ENCODE measurements at places on chromosomes 6 and 20.

DNA sequence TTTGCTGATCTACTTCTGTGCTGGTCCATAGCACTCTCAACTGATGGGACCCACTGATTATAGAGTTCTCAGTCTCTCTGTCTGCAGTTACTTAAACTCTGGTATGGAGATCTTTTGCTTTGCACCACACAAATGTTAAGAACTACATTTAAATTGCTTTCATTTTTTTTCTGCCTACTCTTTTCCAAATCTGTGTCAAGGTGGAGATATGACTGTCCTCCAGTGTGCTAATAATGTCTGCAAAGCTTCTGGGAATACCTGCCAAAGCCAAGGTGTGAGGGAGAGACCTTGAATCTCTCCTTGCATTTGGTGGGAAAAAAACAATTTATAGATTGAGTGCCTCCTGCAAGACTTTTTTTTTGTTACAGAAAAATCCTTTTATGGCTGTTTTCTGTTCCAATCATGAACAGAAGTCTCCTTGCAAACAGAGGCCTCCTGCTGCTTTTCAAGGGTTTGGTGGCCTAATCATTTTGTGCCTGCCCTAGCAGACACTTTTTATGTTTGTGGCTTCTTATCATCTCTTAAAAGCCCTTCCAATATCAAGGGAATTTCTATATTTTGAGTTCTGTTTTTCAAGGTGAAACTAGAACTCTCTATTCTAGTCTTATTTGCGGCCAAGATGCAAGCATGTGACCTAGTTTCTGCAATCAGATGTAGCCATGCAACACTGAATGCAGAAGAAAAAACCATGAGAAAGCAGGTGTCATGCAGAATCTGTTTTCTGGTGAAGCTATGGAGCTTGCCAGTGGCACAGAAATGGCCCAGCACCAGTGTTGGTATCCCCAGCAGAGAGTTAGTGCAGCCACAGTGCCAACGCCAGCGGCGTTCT is 23.2 kb upstream of the AKIRIN2 start:
- DNase-seq = no peak

- no peak for DNase-seq
Measured at GRCh38 chr6:169019727-169020491, 233.7 kb downstream of the THBS2 start.

DNA sequence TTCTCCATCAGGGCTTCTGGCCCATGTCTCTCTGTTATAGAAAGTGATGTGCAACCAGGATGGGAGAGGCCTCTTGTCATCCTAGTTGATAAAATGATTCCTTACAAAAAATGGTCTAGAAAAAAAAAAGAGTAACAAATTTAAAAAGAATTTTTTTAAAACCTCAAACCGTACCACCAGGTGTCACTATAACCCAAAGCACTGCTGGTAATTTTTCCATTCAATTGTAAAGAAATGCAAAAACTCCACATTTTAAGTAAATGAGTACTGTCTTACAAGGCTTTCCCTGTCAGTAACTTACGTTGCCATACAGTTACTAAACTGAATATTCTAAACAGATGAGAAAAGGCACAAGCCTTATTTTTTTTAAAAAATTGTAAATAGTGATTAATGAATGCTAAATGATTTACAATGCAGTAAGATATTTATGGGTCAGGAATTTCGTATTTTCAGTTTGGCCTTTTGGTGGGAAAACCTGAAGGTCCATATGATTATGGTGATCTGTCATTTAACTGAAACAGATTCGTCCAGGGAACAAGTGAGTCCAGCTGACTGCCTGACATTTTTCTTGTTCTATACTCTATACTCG is 95.4 kb downstream of the OGFRL1 start:
- no peak for DNase-seq

- DNase-seq = no peak
Measured at GRCh38 chr6:156281266-156281665, 495.9 kb upstream of the ARID1B start.

- DNase-seq = no peak
Measured at GRCh38 chr6:140586426-140587061, 1212.1 kb upstream of the CITED2 start.

DNA sequence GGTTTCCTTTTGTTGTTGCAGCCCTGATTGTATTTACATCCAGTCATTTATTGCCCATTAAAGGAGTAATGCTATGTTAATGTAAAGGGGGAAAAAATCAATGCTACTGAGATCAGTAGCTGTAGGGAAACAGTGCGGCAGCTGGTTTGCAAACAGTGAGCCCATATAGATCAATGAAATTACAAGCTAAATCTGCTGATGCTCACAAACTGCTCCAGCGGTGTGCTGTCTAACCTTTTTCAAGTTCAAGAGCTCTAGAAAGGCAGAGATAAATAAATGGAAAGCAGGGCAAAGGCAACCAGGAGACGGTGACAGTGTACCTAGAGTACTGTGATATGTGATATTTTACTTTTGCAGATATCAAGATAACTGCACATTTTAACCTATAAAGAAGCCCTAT is 449.0 kb upstream of the MMS22L start:
- DNase-seq = no peak

GRCh38 chr6:72414657-72415056 is 207.2 kb upstream of the KCNQ5 start:
- DNase-seq = no peak

- DNase-seq = no peak
Measured at GRCh38 chr6:12415980-12416598, 125.9 kb downstream of the EDN1 start.
